Activated CD4-positive, alpha-beta T cell treated with anti-CD3 and anti-CD28 coated beads, Interleukin-2, amount 50 U/mL, for 16 hours (primary cell): ENCODE measurements at places on chromosomes 4 and X.

DNA sequence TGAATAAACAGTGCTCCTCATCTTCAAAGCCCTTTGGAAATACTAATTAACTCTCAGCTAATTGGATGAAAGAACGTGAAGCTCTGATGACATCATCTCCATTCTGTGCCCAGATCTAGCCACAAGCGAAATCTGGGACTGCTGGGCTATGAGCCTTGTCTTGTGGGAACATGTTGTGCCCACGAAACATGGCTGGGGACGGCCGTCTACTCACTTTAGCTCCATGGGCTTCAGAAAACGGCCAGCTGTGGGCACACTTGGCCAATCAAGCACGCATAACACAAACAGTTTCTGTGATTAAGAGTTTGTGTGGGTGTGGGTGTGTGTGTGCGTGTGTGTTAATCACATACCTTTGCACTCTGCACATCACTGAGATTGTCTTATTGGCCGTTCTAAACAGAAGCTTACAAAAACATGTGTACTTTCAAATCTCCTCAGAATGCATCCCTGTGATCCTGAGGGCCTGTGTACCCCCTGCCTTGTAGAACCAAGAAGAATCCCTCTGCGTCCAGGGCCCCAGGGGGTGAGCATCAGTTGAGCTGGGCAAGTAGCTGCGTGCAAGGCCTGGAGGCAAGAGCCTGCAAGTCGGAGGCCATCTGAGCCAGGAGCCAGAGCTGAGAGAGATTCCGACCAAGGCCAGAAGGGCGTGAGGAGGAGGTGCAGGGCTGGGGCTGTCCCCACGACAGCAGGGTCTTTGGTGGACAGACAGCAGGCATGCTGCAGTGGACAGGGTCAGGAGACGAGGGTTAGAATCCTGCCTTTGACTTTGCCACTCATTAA is 18.7 kb upstream of the ZNF185 start:
- no peak for DNase-seq

- no peak for DNase-seq
Observed at GRCh38 chrX:133847340-133847994, 137.9 kb downstream of the GPC3 start.

GRCh38 chrX:123731987-123732669 is 724 bp downstream of the THOC2 start:
- peak; percentile 5 for DNase-seq

DNA sequence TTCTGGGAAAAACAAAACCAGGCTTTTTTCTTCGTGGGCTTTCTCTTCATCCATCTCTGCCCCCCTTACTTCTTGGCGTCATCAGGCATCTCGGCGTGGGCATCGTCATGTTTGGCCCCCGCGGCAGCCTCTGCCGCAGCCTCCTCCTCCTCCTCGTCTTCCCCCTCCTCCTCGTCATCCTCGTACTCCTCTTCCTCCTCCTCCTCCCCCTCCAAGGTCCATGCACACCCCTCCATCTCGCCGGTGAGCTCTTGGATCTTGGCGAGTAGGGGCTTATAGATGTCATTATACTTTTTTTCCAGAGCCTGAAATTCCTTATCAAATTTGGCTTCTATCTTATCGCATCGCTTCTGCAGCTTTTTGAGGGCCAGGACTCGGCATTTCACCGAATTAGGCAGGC is 488 bp downstream of the NAP1L5 start:
- peak; percentile 12 for DNase-seq

DNA sequence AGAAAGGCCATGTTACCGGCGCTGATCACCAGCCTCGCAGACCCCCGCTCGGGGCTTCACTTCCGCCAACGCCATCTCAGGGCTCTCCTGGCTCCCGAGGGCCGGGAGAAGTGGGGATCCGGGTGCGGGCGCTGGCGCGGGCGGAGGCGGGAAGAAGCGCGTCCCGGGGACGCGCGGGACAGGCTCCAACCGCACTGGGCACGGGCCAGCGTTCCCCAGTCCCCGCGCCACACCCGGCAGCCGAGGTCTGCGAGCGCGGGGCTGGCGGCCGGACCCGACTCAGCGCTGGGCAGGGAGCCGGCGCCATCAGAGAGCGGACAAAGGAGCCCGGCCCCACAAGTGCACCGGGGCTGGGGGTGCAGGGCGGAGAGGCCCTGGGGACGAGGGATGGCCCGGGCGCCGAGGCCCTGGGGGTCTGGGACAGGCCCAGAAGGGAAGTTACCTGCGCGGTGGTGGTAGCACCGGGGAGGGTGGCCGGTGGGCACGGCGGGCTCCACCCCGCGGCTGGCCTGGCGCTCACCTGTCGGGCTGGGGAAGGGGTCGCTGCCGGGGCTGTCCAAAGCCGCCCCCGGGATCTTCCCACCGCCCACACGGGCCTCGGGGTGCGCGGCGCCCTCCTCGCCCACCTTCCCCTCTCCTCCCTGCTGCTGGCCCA is 449 bp downstream of the CTPS2 start:
- DNase-seq = no peak

DNA sequence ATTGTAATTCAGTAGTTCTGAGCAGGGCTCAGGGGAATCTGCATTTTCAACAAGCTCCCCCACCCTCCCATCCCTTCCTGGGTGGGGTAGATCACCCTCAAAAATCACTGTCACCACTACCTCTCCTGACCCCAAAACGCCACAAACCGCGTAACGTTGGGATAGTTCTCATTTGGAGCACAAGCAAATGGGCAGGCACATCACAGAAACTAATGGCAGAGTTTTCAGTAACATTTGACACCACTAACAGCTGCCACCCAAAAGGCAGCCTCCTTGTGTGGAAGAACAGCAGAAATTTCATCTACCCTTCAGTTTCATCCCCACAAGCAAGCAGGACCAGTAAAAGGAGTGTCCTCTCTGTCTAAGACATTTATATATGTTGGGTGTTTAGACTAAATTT is 132.7 kb downstream of the PALLD start:
- no peak for DNase-seq

DNA sequence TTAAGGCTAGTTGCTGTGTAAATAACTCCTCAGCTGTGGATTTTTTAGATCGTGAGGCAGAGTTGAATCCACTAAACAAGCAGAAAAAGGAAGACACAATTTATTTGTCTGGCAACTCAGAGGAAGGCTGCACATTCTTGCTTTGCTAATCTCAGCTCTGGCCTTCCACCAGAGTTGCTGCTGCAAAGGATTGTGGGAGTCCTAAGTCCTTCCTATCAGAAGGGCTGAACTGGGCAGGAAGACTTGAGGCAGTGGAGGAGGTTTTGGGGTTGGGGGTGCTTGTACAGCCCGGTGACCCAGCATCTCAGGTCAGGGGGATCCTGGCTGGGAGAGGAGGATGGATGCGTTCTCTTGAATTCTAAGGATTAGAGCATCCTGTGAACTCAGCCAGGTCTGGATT is 11.0 kb upstream of the VSIG1 start:
- DNase-seq = no peak

DNA sequence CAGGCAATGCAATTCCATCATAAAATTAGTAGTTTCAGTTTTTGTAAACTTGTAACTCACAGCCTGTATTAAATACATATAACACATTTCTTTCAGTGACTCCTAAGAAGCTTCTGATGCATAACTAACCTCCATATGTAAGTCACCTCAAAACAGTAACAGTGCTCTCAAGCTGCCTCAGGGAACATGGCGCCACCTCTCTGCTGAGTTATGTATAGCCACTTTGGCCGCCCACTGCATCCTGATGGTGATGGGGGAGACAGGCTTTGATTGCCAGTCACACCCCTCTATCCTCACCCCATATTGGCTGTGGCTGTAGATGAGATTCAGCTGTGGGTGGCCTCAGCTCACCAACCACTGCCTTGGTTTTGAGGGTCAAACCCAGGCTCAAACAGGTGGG is 54.3 kb downstream of the LRBA start:
- peak; percentile 56 for DNase-seq

- DNase-seq = no peak
Observed at GRCh38 chrX:72019487-72019886, 108.8 kb downstream of the NHSL2 start.

DNA sequence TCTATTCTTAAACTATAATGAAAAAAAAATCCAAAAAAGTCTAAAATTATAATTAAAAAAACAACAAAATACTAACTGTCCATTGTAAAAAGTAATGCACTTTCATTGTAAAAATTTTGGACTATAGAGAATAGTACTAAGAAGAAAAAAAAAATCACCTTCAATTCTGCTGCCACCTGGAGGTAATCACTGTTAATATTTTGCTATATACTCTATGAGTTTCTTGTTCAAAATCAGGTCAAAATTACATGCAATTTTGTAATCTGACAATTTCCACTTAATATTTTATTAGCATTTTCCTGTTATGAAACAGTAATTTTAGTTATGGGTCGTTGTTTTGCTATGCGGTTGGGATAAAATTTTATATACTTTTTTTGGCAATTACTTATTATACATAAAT is 62.0 kb downstream of the HTT start:
- DNase-seq = no peak

DNA sequence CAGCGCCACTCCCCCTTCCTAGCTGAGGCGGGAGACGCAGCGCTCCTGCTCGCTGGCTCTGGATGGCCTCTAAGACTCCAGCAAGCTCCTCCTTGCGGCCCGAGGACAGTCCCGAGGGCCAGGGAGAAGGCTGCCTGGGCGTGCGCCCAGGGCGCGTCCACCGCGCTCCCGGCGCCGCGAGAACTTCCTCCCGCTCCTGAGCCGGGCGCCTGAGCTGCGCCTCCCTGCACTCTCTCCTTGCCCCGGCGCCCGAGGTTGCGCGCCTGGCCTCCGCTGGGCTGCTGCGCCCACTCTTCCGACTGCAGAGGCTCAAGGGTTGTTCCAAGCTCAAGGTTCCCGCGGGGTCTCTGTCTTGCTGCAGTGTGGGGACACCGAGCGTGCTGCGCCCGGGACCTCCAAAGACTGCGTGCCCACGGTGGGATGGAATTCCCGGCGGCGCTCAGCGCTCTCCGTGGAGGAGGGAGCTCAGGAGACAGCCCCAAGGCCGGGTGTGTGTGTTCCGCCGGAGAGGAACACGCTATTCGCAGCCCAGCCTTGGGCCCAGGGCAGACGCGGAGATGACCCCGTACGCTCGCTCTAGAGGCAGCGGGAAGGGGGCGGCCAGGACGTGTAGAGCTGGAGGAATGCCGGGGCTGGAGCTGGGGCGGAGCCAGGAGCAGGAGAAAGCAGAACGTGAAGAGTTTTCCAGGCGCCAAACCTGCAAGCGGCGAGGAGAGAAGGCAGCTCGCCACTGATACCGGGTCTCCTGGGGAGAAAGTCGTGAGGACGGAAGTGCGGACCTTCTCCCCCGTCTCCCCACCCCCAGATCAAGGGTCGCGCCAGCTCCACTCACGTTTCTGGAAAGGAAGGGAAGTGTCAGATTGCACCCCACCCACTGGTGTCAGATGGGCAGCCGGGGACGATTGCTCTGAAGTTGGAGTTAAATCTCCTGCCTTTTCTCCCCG is at the start of gene ARHGAP6:
TSS of gene ARHGAP6 (minus strand) at position 753 of the 944 bp plus-strand sequence. CDS start 1,092 bp downstream, outside the sequence.
- DNase-seq = no peak

- no peak for DNase-seq
Observed at GRCh38 chr4:48035952-48036351, 19.4 kb downstream of the NIPAL1 start.

DNA sequence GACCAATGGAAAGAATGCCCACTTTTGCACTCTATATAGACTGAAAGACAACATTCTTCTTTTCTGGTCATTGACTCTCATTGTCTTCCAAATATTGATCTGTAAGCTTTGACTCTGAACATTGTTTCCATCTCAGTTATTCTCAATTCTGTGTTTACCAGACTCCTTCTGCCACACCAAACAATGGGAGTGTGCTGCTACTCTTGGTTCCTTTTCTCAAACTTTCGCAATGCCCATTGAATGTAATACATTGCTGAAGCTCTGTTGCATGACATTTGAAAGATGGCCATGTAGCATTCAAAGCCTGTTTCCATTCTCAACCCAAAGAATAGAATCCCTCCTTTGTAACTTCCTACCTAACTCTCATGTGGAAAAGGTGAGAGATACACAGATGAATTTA is 136.2 kb downstream of the BTC start:
- no peak for DNase-seq

- no peak for DNase-seq
Observed at GRCh38 chrX:39335513-39336235, 534.4 kb downstream of the MID1IP1 start.

GRCh38 chr4:88878642-88879041 is 178.3 kb downstream of the FAM13A start:
- no peak for DNase-seq

DNA sequence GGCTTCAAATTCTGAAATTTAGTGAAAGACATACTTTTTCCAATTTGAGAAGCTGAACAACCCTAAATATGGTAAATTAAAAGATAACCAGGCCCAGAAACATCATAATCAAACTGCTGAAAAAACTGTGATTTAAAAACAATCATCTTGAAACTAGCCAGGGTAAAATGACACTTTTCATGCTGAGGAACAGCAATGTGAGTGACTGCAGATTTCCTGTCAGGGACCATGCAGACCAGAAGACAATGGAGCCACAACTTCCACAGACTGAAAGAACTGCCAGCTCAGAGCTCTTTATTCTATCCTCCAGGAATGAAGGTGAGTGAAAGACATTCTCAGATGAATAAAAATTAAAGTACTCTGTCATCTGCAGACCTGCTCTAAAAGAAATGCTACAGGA is 73.3 kb downstream of the NAT8L start:
- peak; percentile 23 for DNase-seq

DNA sequence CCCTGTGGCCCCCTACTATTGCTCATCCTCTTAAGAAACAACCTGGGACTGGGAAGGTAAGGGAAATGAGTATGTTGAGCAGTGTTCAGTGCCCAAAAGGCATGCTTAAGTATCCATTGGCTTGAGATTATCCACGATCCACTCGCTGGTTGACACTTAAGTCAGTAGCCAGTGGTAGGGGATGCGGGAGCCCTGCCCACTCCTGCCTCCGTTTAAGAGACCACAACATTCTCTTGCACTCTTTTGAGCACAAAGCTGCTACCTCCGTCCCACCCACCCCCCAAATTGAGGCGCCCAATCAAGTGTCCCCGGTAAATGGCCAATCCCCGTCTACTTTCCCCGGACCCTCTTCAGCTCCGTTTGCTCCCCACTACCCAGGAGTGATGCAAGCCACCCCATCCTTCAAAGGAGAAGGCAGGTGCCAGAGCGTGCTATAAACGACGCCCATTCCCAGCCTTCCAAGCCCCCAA is 25.0 kb downstream of the UTP14A start:
- no peak for DNase-seq

DNA sequence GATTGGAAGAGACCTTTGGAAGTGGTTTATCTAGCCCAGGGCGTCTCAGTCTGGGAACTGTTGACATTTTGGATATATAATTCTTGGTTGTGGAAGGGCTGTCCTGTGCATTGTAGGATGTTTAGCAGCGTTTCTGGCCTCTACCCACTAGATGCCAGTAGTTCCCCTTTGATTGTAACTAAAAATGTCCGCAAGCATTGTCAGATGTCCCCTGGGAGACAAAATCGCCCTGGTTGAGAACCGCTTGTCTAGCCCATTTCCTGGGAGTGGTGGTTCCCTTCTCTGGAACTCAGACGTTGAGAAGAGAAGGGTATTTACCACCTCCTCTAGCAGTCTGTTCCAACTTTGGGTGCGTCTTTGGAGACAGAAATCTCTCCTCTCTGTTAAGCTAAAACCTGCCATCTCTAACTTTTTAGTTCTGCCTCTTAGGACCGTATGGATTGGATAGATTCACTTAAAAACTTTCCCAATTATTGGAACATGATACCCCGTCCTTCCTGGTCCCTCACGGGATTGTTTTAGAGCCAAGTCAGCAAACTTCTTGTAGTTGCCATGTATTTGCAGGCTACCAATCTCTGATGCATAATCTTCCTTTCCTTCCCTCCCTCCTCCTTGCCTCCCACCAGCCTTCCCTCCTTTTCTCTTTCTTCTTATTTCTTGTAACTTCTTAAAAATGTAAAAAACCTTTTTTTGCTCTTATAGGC is 13.9 kb downstream of the TMEM165 start:
- no peak for DNase-seq

- DNase-seq = no peak
Observed at GRCh38 chr4:94516067-94516466, 64.3 kb downstream of the PDLIM5 start.

GRCh38 chrX:108993909-108994308 is 257.5 kb upstream of the IRS4 start:
- DNase-seq = no peak
